ENCODE measurements at places on chromosomes 2 and 18. TPM values are rescaled to one million over a fixed set of nuclear protein-coding genes. Genes with fewer than 3 reads are reported as not detected.
A peak's percentile ranks its signal among the peaks of the same experiment; 100 is the strongest.

The CYRIA gene
- total RNA-seq: 79.0 TPM

GRCh38 chr18:61847164-61847791 lies 45.5 kb downstream of the RNF152 start:
- DNase-seq: no peak

DNA sequence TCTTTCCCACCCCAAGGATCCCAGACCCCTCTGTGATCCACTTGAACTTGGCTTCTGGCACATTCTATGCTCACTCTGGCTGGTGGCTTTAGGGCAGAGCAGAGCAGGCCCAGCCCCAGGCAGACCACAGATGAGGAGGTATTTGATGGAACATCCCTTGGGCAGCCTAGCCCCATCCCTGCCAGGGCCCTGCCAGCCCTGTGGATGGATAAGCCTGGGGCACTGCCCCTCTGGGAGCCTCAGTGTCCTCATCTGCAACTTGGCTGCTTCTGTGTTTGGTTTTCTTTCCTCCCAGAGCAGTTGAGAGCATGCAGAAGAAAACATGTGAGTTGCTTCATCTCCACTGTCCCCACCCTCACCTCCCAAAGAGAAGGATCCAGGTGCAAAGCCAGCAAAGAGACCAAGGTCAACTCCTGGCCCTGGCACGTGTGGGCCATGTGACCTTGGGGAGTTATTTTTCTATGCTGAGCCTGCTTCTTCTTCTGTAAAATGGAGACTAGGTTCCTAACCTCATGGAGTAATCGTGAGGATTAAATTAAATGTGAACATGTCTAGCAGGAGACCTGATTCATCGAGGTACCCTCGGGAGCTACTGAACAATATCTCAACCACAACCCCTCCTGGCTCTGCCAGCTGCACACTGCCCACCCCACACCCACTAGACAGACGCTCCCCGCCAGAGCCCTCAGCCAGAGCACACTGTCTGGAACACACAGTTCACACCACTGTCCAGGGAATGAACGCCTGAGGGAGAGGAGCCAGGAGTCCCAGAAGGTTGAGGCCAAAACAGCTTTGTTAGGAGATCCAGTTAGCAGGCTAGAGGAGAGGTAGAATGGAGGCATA lies 14.6 kb upstream of the TNS1 start:
- DNase-seq: peak; percentile 33

DNA sequence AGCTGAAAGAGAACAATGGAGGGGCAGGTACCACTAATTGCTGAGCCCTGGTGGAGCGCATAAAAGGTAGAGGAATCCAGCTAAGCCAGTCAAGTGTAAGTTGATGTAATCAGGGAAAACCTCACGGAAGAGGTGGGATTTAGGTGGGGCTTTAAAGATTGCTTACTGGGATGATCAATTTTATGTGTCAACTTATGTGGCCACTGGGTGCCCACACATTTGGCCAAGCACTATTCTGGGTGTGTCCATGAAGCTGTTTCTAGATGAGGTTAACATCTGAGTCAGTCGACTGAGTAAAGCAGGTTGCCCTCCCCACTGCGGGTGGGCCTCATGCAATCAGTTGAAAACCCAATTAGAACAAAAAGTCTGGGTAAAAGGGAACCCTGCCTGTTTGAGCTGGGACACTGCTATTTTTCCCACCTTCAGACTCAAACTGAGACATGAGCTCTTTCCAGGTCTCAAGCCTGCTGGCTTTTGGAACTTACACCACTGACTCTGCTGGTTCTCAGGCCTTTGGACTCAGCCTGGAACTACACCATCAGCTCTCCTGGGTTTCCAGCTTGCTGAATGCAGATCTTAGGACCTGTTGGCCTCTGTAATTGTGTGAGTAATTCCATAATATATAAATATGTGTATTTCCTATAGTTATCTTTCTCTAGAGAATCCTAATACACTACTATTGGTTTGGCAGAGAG lies 67.3 kb downstream of the MYO5B start:
- DNase-seq: no peak

- DNase-seq: no peak
Observed at GRCh38 chr2:217656316-217656715, 346.5 kb downstream of the TNS1 start.

The IMPACT gene
- total RNA-seq: 32.6 TPM

GRCh38 chr18:8765783-8766463 lies 60.6 kb downstream of the MTCL1 start:
- DNase-seq: no peak

GRCh38 chr2:11610624-11611242 lies 59.3 kb downstream of the NTSR2 start:
- DNase-seq: no peak

DNA sequence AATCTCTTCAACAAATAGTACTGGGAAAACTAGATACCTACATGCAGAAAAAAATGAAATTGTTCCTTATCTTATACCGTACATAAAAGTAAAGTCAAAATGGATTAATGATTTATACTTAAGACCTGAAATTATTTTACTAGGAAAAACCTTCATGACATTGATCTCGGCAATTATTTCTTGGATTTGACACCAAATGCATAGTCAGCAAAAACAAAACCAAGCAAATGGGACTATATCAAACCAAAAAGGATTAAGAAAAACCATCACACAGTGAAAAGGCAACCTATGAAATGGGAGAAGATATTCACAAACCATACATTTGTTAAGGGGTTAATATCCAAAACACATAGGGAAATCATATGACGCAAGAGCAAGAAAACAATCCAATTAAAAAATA lies 433.6 kb downstream of the LRATD1 start:
- DNase-seq: no peak

DNA sequence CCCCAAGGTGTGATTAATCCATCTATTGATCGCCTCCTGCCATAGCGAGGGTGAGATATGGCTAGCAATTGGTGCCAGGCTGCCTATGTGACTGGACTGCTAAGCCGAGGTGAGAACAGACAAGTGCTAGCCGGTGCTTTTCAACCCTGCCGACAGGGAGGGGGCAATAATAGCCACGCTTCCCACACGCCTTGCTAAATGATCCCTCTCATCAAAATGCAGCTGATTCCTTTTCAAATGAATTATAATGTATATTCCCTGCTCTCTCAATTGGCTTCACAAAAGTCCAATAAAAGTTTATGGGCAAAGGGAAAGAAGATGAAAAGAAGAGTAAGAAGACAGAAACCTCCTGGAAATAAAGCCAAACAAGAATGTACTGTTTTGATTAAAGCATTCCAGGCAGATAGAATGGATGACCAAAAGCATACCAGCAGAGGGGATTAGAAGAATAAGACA lies 235.6 kb downstream of the ICOS start:
- no peak for DNase-seq

DNA sequence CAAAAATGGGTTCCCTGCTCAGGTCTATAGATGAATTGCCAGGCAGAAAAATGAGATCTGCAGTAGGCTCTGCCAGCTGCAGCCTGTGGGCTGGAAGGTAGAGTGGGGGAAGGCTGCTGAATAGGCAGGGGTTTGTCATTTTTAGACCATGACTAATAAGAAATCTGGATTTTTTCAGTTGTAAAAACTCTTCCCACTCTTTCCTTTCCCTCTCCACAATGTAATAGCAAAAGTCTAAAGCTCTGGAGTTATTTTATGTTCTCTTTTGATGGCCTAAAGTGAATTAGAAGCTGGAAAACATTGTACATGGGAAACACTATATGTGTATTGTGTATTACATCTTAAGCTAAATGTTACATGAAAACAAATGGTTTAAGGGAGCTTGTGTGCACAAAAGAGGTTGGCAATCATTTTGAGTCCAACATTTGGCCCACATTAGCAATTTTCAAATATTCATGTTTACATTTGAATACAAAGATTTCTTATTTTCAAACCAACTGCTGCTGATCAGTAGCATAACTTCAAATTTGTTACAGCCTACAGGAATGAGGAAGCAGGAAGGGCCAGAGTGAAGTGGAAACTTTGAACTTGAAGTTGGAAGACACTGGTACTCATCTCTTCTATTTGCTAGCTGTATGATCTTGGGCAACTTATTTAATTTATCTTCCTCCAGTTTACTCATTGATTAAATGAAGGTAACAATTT lies 407.1 kb downstream of the SLC4A3 start:
- DNase-seq: peak; percentile 29

DNA sequence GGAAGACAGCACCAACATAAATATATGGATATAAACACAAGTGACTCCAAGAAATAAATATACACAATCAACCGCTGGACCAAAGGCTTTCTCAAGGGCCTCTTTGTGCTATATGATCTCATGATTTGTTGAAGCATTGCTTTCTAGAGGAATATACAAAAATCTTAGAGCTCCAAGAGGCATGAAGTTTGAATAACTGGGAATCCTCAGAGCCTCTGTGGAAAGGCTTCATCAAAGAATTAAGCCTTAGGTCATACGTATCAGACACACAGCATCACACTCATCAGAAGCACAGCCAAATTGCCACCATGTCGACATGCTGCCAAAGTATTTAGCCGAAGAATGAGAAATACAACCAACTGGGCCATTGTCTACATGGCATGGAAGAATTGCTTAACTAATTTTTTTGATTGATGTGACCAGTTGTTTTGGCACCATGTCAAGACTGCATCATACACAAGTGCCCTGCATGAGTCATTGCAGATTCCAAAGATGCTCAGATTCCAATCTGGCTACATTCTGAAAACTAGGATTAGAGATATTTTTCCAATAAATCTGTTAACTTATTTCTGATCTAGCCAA lies 860.6 kb upstream of the ZEB2 start:
- DNase-seq: no peak

All from thyroid gland (tissue), 4 donors.